ENCODE measurements at places on chromosomes 12 and 14.

DNA sequence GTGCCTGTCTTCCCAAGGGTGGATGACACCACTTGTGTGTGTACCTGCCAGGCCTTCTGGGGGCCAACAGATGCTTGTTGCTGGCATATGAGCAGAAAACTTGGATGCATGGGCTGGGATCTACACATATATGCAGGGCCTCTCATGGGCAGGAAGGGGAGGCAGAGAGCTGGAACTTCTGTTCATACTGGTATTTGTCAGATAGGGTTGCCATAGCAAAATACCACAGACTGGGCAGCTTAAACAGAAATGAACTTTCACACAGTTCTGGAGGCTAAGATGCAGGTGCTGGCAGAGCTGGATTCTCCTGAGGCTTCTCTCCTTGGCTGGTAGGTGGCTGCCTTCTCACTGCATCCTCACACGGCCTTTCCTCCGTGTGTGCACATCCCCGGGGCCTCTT, 121.8 kb downstream of the SUDS3 start:
- DNase-seq, result no peak

DNA sequence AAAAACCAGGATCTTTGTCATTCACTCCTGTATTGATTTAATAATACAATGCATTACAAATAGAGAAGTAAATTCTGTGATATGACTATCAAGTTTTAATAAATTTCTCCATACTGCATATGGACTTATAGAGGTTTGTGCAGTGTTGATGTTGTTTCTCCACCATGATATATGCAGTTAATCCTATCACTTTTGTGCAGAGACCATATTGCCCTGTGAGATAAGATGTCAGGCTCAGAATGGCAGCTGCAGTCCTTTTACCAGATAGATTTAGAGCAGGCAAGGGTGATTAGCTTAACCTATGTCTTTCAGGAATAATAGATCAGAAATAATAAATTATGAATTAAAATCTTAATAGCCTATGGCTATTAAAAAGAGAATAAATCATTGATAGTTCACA, 38.6 kb upstream of the KCNJ8 start:
- DNase-seq, result no peak

DNA sequence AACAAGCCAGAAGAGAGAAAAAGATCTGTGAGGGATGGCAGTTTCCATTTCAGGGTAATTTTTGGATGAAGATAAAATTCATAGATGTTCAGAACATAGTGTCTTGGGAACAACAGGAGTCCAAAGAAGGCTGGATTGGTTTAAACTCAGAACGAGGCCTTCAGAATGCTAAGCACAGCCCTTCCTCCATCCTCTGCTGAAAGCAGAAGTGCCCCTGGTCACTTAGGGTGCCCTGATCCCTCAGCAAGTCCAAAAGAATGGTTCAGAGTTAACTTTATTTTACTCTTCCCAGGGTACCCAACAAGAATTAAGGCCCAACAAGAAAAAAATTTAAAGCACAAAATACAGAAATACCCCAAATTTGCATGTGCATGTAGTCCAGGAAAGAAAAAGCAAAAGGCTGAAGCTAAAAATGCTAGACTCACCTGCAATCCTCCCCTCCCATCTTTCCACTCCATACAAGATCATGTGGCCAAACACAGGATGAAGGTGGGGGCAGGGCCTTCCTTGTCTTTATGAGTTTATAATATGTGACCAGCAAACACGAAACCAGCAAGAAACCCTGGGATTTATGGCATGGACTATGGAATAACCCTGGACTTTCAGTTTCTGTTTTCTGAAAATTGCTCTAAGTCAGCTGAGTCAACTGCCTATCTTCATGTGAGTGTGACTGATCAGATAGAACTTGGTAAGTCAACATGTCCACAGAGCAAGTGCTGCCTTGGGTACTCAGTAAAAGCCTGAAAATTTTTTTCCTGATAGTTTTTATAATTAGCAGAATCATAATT, 21.2 kb downstream of the MAX start:
- no peak for DNase-seq

- DNase-seq, result no peak
These were observed 237.2 kb downstream of the ITPR2 start for GRCh38 chr12:26595806-26596205.

DNA sequence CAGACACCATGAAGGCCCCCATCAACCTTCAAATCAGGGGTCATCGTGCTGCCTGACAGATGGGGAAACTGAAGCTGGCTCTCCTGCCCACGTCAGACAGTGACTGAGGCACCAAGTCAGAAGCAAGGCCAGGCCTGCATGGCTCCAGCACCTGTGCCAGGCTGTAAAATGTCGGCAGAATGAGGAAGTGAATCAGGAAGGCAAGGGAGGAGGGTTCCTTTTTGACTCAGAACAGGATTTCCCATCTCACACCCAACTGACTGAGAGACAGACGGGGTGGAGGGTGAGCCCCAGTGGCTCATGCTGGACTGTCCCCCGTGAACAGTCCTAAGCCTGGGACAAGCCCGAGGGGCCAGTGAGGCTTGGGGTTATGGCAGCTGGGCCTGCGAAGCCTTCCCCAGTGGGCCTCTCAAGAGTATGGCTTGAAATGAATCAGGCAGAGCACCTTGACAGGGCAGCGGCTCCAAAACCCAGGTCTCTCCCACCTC, 20.9 kb downstream of the SYNE3 start:
- no peak for DNase-seq

- no peak for DNase-seq
These were observed 1119.1 kb upstream of the ATXN7L3B start for GRCh38 chr12:73418541-73418940.

DNA sequence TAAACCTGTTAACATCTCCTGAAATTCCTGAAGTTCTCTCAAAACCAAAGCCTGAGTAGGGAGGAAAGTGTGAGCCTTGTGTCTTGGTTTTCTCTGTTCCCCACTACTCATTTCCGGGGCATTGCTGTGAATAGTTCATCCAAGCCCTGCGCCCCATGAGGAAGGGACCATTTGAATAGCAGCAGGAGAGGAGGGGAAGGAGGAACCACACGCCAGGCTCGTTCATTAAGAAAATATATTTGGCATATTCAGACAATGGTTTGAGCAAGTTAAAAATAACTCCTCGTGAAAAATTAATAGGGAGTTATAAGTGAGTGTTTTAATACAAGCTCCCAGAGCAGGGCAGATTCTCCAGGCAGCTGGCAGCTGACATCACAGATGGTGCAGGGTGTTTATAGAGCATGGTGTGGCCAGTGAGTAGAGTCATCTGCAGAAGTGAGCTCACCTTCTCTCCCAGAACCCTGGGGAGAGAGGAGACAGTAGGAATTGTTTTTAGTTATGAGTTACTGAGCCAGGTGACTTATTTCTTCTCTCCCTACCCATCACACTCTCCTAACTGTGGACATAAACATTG, 29.5 kb upstream of the CISTR start:
- DNase-seq, result no peak

GRCh38 chr14:34484726-34485125, 22.7 kb upstream of the SPTSSA start:
- DNase-seq, result no peak

GRCh38 chr12:82966001-82966559, 279.4 kb downstream of the TMTC2 start:
- DNase-seq, result no peak

DNA sequence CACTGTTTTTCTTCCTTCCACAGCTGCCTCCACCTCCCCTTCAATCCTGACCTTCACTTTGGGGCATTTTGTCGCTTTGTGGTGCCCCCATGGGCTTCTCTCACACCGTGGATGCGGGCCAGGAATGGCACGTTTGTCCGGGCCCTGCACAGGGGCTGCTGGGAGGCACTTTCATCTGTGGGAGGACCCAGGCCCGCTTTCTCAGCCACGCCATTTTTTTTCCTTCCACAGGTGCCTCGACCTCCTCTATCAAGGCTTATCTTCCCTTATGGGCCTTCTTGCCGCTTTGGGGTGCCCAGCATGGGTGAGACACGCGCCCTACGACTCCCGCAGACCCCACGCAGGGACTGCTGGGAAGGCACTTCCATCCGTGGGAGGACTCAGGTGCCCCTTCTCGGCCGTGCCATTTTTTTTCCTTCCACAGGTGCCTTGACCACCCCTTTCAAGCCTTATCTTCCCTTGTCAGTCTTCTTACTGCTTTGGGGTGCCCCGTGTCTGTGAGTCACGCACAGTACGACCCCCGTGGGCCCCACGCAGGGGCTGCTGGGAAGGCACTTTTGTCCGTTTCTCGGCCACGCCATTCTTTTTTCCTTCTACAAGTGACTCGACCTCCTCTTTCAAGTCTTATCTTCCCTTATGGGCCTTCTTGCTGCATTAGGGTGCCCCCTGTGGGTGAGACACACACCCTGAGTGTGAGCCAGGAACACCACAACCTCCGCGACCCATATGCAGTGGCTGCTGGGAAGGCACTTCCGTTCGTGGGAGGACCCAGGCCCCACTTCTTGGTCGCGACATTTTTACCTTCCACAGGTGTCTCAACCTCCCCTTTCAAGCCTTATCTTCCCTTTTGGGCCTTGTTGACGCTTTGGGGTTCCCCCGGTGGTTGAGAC, 270.7 kb downstream of the ALG10 start:
- no peak for DNase-seq

DNA sequence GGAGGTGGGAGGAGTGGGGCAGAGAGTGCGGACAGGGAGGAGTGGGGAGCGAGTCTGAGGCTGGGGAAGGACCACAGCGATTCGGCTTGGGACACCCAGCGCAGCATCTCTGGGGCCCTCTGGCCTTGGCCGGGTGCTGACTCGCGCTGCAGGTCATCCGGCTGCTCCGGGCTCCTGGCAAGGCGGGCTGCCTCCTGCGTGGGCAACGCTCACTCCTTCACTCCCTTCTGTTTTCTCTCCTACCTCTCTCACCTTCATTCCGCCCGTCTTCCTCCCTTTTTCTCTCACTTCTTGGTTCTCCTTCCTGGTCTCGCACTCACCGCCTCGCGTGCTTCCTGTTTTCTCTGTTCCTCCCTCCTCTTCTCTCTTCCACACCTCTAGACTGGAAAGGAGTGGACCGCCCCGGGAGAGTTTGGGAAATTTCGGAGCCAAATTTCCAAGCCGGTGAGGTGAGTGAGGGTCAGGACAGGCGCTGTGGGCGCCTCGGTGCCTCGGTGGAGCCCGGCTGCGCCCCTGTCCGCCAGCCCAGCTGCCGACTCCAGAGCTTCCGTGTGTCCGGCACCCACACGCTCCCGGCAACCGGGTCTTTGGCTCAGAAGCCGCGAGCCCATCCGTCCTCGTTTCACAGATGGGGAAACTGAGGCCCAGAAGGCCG, 86.7 kb downstream of the B4GALNT3 start:
- DNase-seq, result no peak

GRCh38 chr12:62720661-62721330, 214.2 kb downstream of the PPM1H start:
- no peak for DNase-seq

All from stimulated activated CD8-positive, alpha-beta memory T cell treated with anti-CD3 and anti-CD28 coated beads, Interleukin-12 subunit alpha, Interleukin-12 subunit beta, amount 100 ng/mL, for 1 hour (primary cell).